ENCODE measurements at places on chromosomes 1 and 21.

DNA sequence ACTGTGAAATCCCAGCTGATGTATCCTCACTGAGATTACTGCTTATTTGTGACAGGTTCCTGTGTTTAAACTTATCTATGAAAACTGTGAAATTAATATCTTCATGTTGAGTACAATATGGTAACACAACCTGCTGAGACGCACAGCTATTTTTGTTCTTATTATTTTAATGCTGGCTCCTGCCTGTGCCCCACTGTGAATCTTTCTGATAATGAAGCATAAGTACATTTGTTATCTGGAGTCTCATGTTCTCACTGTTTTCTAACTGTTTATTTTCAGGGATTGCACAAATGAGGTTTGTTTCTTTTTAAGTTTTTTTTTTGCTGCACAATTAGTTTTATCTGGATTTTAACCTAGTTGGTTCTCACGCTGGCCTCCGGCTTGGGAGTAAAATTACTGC lies 39.9 kb upstream of the IFNAR2 start:
- no peak for DNase-seq

- no peak for DNase-seq
Observed at GRCh38 chr1:38135625-38136414, 89.2 kb upstream of the POU3F1 start.

DNA sequence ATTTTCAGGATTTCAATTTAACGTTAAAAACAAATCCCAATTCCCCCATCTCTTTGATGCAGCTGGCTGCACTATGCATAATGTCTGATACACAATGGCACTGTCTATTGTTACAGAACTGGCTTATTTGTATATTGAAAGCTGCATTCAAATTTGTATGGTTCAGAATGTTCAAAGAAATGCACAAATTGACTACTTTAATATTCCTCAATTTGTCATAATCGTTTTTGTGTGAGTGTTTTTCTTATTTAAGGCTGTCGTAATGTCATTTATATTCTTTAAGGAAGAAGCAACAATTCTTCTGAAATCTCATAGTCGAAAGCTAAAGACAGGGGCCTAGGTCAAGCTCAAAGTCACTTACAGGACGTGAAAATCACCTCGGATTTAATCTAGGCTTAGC lies 341.4 kb upstream of the ZRANB2 start:
- DNase-seq: no peak

GRCh38 chr1:22710701-22711049 lies at the start of gene EPHB2:
Gene EPHB2 (plus strand): TSS chr1:22710839. CDS start chr1:22710983, 144 bp downstream.
- no peak for DNase-seq

DNA sequence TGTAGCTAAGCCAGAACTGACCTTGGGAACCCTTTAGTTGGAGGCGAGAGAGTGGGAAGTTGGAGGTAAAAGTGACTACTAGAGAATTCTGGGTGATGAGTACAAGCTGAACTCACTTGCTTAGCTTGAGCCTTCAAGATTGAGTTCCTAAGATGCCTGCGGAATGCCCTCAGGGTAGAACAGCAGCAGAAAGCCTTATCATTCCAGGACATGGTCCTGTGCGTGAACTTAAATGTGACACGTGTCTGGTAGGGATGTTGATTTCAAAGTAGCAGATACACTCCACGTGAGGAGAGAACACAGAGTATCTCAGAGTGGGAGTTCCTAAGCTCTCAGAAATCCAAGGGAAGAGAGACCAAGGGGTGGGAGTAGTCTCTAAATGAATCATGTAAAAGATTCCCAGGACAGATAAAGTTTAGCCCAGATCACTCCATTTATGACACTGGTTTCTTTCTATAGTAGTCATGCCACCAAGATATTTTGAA lies 60.1 kb downstream of the KCNK1 start:
- DNase-seq: no peak

- no peak for DNase-seq
Observed at GRCh38 chr1:171455967-171456366, 29.4 kb upstream of the PRRC2C start.

GRCh38 chr1:174964261-174964971 lies 35.3 kb upstream of the CACYBP start:
- no peak for DNase-seq

DNA sequence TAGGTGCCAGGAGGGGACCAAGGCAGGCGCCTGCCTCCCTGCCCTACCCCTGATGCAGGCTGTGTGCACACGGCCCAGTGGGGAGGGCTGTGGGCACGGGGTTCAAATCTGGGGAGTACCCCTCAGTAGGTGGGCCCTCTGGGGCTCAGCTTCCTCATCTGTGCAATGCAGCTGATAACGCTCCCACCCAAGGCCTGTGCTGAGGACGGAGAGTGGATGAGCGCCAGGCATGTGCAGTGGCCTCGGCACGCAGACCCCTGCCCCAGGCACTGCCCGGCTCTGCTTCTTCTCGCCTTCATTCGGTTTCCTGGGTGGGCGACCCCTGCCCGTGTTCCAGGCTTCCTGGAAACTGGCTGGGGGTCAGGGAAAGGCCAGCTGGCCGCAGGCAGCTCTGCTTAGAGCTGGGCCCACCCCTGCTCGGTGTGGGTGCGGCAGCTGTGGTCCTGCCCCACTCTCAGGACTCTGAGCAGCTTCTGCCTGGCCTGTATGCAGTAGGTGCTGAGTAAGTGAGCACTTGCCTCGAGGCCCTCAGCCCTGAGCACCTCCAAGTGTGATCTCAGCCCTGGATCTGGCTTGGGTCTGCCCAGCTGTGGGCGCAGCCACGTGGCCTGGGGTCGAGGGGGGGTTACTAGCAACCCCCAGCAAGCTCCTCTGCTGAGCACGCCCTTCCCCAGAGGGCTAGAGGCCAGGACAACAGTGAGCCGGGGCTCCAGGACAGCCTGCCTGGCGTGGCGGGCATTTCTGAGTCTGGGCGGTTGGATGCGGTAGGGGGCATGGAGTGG lies 11.9 kb upstream of the TNFRSF14 start:
- no peak for DNase-seq

DNA sequence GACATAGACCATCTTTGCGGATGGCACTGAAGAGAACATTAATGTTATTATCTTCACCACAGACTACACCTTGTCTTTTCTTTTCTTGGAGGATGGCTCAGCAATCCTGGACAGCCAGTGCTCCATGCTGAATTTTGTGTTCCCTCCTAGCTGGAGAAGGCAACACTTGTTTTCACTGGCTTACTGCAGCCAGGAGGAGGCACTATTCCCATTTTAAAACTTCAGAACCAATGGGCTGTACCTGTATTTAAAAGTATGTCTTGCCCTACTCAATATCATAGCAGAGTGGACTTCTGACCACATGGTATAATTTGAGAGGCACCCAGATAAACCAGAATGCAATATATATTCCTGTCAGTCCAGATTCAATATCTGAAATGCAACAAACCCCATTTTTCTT lies 53.3 kb upstream of the POGK start:
- no peak for DNase-seq

DNA sequence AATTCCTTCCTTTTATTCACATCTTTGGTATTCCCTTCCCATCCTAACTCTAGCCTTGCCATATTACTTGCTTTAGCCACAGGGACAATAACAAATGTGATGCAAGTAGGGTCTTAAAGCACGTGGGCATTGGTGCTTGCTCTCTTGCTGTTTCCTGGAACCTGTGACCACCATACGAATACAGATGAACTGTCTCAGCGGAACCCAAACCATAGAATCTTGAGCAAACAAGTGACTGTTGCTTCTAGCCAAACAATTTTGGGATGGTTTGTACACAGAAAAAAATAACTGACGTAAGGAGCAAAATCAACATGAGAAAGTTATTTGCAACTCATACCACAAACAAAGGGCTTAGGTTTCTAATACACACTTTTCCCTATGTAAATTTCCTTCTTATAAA lies 15.2 kb upstream of the VTCN1 start:
- no peak for DNase-seq

DNA sequence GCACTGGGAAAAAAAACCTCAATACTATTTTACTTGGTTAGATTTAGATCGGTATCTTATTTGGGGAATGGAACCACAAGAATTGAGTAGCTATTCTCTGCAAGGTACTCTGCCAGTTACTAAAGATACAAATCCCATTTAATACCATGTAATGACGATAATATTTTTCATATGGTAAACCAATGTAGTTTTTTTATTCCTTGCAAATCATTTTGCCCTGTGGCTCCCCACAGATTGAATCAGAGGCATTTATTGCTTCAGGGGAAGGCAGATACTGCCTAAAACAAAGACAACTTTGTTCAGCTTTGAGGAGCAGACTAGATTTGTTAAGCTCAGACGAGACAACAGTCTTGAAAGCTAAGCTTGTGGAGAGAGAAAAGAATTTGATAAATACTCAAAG lies 226.7 kb upstream of the RUNX1 start:
- DNase-seq: no peak

- DNase-seq: no peak
Observed at GRCh38 chr1:63713627-63714481, 60.0 kb upstream of the ROR1 start.

DNA sequence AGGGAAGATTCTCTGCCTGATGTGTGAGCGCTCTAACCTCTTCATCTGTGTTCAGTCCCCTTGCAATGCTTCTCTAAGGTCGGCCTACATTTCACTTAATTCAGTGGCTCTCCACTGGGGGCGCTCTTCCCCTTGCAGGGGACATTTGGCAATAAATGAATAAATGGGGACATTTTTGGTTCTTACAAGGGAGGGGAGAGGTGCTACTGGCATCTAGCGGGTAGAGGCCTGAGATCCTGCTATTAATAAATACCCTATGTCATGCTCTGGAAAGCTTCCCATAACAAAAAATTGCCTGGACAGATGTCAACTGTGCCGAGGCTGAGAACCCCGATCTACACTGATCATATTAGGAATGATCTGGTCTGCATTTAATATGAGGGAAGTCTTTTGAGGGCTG lies 25.9 kb upstream of the DNAJC11 start:
- DNase-seq: peak; percentile 36

- no peak for DNase-seq
Observed at GRCh38 chr1:170122366-170122765, 23.4 kb upstream of the NTMT2 start.

- no peak for DNase-seq
Observed at GRCh38 chr1:26996024-26996423, 2.5 kb downstream of the TRNP1 start.

DNA sequence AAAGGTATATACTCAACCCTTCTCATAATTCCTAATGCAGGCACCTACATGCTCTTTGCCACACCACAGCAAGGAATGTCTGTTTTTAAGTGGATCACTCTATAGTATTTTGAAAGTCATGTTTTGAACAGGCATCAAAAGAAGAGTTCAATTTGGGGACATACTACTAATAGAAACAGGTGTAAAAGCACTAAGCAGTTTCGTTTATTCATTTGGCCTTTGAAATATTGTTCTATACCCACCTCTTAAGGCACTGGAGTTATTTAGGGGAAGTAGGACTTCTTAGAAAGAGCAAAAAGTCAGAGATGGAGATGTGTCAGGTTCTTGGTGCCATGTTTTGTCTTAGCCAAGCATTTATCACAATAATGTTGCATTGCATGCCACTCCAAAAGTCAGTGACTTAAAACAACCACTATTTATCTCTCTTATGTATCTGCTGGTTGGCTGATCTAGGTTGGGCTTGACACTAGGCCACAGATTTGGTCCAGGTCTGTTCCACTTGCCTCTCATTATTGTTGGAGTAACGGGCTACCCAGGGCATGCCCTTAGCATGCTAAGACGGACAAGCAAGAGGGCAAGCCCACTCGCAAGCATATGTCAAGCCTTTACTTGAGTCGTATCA lies 107.5 kb downstream of the RGL1 start:
- no peak for DNase-seq

DNA sequence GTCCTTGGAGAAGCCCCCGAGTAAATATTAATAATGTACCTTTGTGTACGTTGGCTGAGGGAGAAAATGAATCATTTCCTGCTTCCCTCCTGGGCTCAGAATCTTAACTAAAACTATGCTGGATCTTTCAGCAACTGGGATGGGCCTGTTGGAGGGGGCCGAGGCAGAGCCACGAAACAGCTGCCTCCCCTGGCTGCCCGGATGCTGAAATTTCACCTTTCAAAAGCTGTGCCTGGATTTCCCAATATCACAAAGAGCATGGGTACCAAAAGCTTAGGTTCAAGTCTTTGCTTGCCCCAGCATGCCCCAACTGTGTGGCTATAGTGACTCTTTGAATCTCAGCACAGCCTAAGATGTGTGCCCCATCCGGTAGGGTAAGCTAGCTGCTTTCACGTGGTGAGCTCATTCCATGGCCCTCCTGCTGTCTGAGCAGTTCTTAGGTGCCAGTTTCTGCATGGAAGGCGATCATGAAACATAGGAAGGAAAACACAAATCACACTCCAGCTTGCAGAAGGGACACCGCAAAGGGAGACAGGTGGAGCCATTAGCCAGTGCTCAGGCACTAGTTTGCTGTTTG lies 473.5 kb downstream of the PTPRU start:
- DNase-seq: no peak

GRCh38 chr21:29321932-29322928 lies 23.5 kb downstream of the BACH1 start:
- no peak for DNase-seq

DNA sequence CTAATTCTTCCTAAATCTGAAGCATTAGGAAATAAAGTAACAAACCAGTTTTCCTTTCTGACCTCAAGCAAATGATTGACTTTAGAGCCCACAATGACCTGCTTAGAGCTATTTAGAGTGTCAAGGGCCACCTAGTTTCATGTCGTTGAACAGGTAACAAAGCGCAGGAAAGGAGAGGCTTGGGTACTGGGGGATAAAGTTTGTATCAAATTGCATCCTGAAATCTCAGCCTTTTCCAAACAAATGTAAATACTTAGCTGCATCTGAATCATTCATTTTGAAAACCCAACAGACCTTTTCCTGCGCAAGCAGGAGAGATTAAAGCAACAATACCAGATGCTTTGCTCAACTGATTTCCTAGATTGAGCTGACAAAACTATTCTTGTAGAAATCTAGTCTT lies 121.2 kb downstream of the NRIP1 start:
- DNase-seq: no peak

DNA sequence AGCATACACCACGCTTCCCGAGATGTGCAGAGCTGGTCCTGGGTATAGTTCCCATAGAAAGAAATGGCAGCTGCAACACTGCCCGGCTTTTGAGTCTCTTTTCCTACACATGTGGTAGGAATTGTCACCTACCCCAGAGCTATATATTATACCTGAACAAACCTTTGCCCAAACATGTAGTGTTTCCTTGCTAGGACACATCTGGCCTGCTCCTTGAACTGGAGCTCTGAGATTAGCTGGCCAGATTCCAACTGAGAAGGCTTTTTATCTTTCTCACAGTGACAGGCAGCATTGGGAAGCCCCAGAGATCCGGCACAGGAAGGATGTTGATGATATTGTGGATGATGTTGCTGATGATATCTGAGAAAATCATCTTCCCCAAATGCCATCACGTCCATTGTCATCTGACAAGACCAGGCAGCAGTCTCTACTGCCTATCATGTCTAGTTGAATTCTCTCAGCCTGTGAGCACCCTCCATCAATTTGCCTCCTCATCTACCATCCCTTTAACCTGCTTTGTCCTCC lies 115.0 kb upstream of the SMYD2 start:
- no peak for DNase-seq

GRCh38 chr21:45015469-45015860 lies 58.9 kb upstream of the ADARB1 start:
- no peak for DNase-seq

All from KG1 (cell line).